Occipital lobe (tissue), 3 donors: ENCODE measurements at places on chromosomes 6 and 20. TPM values are rescaled to one million over a fixed set of nuclear protein-coding genes. Genes with fewer than 3 reads are reported as not detected.

Gene RPS6KA2
- total RNA-seq, result 18.4 TPM

Gene CDH4
- total RNA-seq, result 22.3 TPM

Gene DSP
- 7.6 TPM for total RNA-seq

Gene FAM8A1
- 59.7 TPM for total RNA-seq

Gene TAP2
- 3.9 TPM for total RNA-seq
